Breast epithelium (tissue), 4 donors: ENCODE measurements at places on chromosomes 7 and 10. TPM values are rescaled to one million over a fixed set of nuclear protein-coding genes. Genes with fewer than 3 reads are reported as not detected.
A peak's percentile ranks its signal among the peaks of the same experiment; 100 is the strongest.

GRCh38 chr7:87797395-87797794 is 78.8 kb downstream of the SLC25A40 start:
- DNase-seq = no peak
- no peak overlapping the region for H3K27ac ChIP-seq
- H3K36me3 ChIP-seq = no peaks in the 10 kb centered on the region
- no peaks in the 10 kb centered on the region for H3K27me3 ChIP-seq
- no peaks in the 10 kb centered on the region for H3K4me1 ChIP-seq

- no peak overlapping the region for H3K27ac ChIP-seq
- H3K36me3 ChIP-seq = no peaks in the 10 kb centered on the region
- H3K4me3 ChIP-seq = no peak overlapping the region
- no peak for DNase-seq
- H3K4me1 ChIP-seq = peaks cover 1% of the 10 kb centered on the region
Measured at GRCh38 chr7:142792129-142792528, 21.4 kb downstream of the PRSS2 start.

DNA sequence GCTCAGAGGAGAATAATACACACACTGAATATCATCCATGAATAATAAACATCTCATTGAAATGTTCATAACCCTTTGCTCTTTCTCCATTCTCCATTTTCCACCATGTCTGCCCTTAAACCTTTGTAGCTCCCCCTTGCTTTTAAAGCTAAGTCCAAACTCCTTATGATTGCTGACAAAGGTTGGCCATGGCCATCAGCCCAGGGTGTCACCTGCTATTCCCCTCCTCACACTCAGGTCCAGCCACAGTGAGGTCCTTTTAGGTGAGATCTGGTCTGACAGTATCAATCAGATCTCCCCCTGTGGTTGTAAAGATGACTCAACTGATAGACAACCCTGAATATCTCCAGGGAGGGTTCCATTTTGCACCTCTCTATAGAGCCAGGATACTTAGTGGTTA is 181.5 kb upstream of the PDE1C start:
- DNase-seq = no peak
- no peak overlapping the region for H3K27ac ChIP-seq
- H3K27me3 ChIP-seq = no peaks in the 10 kb centered on the region
- no peaks in the 10 kb centered on the region for H3K4me1 ChIP-seq
- no peak overlapping the region for H3K4me3 ChIP-seq

DNA sequence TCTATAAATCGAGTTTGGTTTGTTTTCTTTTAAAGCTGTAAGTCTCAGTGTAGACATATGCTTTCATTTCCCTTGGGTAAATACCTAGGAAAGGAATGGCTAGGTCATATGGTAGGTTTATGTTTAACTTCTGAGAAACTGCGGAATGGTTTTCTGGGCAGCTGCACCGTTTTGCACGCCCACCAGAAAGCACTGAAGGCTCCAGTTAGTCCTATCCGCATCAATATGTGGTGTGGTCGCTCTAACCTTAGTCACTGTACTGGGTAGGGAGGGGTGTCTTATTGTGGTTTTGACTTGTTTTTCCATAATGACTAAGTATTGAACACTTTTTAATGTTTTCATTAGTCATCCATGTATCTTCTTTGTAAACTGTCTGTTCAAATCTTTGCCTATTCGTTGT is 279.5 kb upstream of the AKR1E2 start:
- DNase-seq = no peak
- H3K27ac ChIP-seq = no peak overlapping the region
- H3K27me3 ChIP-seq = no peaks in the 10 kb centered on the region
- no peaks in the 10 kb centered on the region for H3K36me3 ChIP-seq

FFAR4 gene
- 0.33 TPM for total RNA-seq

DNA sequence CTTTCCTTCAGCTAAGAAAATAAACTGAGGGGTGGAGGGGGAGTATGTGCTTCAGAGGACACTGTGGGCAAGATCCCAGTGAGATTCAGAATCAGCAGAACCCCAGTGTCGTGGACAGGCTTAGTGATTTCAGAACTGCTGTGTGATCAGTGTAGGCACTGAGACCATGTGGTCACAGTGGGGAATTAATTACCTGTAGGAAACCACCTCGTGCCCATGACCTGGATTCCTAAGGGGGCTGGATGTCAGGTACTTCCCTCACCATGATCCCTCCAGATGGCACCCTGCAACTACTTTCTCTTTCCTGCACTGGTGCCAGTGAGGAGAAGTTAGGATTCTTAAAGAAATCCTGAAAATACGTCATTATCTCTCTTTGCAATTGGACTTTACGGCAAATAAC is 64.4 kb downstream of the HBP1 start:
- no peaks in the 10 kb centered on the region for H3K36me3 ChIP-seq
- no peaks in the 10 kb centered on the region for H3K4me1 ChIP-seq
- no peak overlapping the region for H3K4me3 ChIP-seq
- no peak for DNase-seq
- no peak overlapping the region for H3K27ac ChIP-seq

GRCh38 chr7:67045496-67045995 is 48.9 kb downstream of the TYW1 start:
- H3K27ac ChIP-seq = no peak overlapping the region
- no peak overlapping the region for H3K4me3 ChIP-seq
- DNase-seq = no peak
- H3K27me3 ChIP-seq = no peaks in the 10 kb centered on the region
- H3K4me1 ChIP-seq = no peaks in the 10 kb centered on the region

CCL24 gene
- total RNA-seq = not detected

DNA sequence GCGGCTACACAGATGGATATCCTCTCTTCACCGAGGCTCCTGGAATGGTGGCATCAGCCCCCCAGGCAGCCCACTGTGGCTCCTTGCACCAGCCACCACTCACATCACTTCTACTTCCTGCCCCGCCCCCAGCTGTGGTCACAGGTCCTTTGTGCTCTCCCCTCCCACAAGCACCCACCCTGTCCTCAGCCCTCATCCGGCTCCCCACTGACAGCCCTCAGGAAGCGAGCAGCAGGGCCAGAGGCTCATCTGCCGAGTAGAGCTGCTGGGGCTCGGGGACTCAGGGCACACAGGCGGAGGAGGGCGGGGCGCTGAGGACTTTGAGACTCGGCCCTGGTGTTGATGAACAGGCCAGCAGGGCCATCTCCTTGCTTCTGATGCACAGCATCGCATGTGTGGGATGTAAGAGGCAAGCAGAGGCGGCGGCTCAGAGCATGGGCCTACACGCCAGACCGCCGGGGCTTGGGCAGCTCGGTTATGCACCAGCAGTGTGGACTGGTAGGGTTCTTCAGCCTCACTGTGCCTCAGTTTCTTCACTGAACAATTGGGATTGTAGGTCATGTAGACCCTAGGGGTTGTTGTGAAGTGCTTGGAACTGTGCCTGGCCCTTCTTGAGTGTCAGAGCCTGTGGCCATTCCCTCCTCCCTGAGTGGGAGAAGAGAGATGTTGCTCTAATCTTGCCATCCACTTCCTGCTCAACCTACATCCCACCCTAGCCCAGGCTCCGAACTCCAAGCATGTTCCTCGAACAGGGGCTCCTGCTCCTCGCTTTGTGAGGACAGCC is at the start of gene PRF1:
Gene PRF1, minus strand, starts transcription at position 77 of the 784 bp plus-strand sequence. CDS start 1,839 bp downstream, outside the sequence.
- H3K4me3 ChIP-seq = no peak within 1 kb of the TSS
- H3K27ac ChIP-seq = no peak within 1 kb of the TSS
- H3K27me3 ChIP-seq = no peaks in the 10 kb centered on the region

DNA sequence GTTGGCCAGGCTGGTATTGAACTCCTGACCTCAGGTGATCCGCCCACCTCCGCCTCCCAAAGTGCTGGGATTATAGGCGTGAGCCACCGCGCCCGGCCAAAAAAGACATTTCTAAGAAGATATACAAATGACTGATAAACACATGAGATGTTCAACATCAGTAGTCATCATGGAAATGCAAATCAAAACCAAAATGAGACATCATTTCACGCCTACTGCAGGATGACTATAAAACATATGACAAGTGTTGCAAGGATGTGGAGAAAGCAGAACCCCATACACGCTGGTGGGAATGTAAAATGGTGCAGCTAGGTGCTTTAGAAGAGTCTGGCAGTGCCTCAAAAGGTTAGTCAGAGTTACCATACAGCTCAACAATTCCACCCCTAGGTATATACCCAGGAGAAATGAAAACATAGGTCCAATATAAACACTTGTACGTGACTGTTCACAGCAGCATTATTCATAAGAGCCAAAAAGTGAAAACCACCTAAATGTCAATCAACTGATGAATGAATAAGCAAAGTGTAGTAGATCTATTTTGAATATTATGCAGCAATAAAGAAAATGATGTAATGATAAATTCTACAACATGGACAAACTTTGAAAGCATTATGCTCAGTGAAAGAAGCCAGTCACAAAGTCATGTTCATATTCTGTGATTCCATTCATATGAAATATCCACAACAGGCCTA is 24.5 kb downstream of the TMEM209 start:
- DNase-seq = no peak
- H3K36me3 ChIP-seq = no peaks in the 10 kb centered on the region
- H3K27ac ChIP-seq = no peak overlapping the region
- H3K27me3 ChIP-seq = no peaks in the 10 kb centered on the region
- H3K4me3 ChIP-seq = no peak overlapping the region

GRCh38 chr10:16923309-16923708 is 106.1 kb upstream of the RSU1 start:
- DNase-seq = no peak
- H3K36me3 ChIP-seq = no peaks in the 10 kb centered on the region

ACBD7 gene
- total RNA-seq = 1.1 TPM

DNA sequence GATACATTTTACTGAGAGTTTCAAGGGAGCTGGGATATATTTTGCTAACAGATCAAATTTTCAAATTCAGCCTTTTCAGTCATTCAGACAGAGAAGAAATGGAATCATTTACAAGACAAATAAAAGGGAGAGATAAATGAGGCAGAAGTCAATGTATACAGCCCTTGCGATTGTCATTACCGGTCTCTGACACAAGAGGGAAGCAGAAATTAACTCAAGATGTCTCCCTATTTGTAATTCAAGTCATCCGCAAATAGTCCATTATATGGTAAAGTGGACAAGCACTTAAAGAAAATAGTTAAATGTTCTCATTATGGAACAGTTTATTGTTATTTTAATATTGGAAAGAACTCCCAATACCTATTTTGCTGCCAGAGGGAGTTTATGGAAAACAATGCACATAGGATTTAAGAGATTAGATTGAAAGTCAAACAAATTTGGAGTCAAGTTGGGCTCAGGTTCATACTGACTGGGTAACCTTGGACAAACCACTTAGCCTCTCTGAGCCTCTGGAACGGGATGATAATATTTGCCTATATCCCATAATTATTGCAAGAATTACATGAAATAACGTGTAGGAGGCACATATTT is 89.3 kb upstream of the PRKCQ start:
- H3K4me3 ChIP-seq = no peak overlapping the region
- no peaks in the 10 kb centered on the region for H3K36me3 ChIP-seq
- no peak overlapping the region for H3K27ac ChIP-seq

ASZ1 gene
- total RNA-seq = not detected

GRCh38 chr10:90977855-90978486 is 57.1 kb upstream of the ANKRD1 start:
- H3K36me3 ChIP-seq = no peaks in the 10 kb centered on the region
- no peak for DNase-seq
- H3K4me1 ChIP-seq = no peaks in the 10 kb centered on the region
- no peak overlapping the region for H3K4me3 ChIP-seq
- no peak overlapping the region for H3K27ac ChIP-seq

DNA sequence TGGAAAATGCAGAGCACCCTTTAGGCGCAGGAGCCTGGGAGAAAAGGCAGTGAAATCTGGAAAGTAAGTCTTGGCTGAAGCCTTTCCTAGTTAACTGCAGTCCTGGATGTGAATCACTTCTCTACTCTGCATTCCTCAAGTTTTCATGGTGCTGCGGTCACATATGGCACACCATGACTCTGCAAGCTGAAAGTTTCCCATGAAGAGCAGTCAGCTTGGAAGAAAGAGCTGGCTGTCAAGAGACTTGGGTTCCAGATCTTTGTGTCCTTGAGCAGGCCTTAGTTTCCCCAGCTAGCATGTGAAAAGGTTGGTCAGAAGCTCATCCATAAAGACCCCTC is 548.3 kb downstream of the SORCS3 start:
- no peaks in the 10 kb centered on the region for H3K36me3 ChIP-seq
- H3K4me1 ChIP-seq = no peaks in the 10 kb centered on the region
- DNase-seq = no peak
- no peak overlapping the region for H3K4me3 ChIP-seq
- H3K27me3 ChIP-seq = no peaks in the 10 kb centered on the region

DNA sequence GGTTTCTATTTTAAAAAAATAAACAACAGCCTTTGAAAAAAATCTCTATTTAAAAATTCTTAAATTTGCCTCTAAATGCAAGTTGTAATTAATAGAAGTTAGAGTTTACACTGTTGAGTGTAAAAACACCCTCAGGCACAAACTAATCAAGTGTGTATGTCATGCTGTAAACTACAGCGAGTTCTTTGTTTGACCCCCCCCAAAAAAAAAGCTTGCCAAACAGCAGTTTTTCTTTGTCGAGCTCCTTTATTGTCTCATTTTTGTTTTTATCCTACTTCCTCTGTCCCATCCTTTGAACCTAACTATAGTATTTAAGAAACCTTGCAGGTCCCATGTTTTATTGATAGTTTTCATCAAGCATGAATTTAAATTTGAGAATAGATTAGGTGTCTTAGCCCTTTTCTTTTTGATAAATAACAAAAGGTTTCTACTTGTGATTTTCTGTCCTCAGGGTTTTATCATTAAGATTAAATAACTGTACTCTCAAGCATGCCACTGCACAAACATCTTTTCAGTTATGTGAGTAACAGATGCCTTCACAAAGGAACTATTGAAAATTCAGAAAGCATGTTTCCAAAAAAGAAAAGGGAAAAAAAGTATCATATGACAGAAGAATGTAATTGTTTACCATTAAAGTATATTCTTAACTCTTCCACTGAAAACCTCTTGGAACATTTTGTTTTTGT is 176.0 kb downstream of the ARID5B start:
- no peak overlapping the region for H3K4me3 ChIP-seq
- peak overlapping the region; percentile 40 for H3K27ac ChIP-seq
- no peak for DNase-seq

DNA sequence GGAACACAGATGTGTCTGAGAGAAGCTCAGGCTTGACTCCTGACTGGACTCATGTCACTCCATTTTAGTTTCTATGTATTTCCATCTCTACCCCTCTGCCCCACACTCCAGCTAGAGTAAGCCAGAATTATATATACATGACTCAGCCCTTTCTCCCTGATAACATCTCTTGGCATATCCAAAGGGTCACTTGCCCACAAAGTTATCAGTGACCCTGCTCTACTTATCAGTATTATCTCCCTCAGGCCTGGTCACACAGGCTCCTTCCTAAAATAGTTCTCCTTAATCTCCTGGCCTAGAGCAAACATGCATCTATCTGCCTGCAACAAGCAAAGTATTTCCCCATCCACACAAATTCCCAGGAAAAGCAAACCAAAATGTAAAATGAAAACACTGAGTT is 598.3 kb downstream of the SUGCT start:
- no peak overlapping the region for H3K4me3 ChIP-seq
- H3K27me3 ChIP-seq = no peaks in the 10 kb centered on the region
- no peaks in the 10 kb centered on the region for H3K36me3 ChIP-seq

DNA sequence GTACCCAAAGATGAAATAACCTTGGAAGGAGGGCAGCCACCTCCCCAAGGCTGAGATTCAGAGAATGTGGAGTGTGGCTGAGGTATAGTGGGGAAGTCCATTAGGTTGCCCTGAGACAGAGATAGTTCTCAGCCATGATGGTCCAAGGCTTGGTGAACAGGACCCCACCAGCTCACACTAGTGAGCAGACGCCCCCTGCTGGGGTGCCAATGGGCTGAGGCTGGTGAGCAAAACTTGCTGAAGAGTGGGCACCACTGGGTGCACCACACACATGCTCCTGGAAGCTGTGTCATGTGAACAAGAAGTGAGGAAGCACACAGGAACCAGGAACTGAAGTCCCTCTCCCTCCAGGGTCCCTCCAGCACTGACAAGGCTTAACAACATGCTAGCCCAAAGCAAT is 8.9 kb downstream of the FBXL13 start:
- no peak for DNase-seq
- H3K4me1 ChIP-seq = no peaks in the 10 kb centered on the region
- no peak overlapping the region for H3K4me3 ChIP-seq
- H3K27ac ChIP-seq = no peak overlapping the region
- no peaks in the 10 kb centered on the region for H3K27me3 ChIP-seq
